ENCODE measurements at places on chromosomes 3 and 15. TPM values are rescaled to one million over a fixed set of nuclear protein-coding genes. Genes with fewer than 3 reads are reported as not detected.

Gene CCDC9B
- 2.0 TPM for total RNA-seq

Gene PPP2R3A
- total RNA-seq = 0.54 TPM

Gene IGSF10
- total RNA-seq = not detected

GRCh38 chr3:50237133-50237651 lies 1.2 kb downstream of the GNAI2 start:
- DNase-seq = no peak
- peaks cover 48% of the 10 kb centered on the region for H3K4me1 ChIP-seq
- peak overlapping the region; percentile 84 for H3K27ac ChIP-seq
- no peaks in the 10 kb centered on the region for H3K27me3 ChIP-seq

DNA sequence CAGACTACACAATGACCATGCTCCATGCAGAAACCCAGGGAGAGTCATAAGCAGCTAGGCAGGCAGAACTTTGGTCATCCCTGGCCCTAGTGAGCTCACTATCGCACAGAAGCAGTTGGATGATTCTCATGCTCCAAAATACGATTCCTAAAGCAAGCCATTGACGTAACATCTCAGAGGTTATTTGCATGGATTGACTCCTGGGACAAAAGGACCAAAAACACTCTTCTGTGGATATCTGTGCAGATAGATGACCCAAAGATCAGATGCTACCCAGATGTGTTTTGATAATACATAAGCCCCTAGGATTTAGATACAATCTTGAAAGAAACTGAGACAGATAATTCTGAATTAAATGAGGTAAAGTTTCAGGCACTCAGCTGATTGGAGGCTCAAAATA lies 33.4 kb upstream of the STT3B start:
- peaks cover 6% of the 10 kb centered on the region for H3K4me1 ChIP-seq
- H3K36me3 ChIP-seq = no peaks in the 10 kb centered on the region
- no peak overlapping the region for H3K27ac ChIP-seq
- no peaks in the 10 kb centered on the region for H3K27me3 ChIP-seq
- DNase-seq = no peak

- no peaks in the 10 kb centered on the region for H3K27me3 ChIP-seq
- H3K27ac ChIP-seq = no peak overlapping the region
- H3K4me1 ChIP-seq = no peaks in the 10 kb centered on the region
- H3K36me3 ChIP-seq = no peaks in the 10 kb centered on the region
- DNase-seq = no peak
Observed at GRCh38 chr3:169505577-169506230, 157.8 kb downstream of the MECOM start.

GRCh38 chr3:5226783-5227182 lies 39.3 kb downstream of the EDEM1 start:
- no peaks in the 10 kb centered on the region for H3K36me3 ChIP-seq
- H3K27ac ChIP-seq = no peak overlapping the region
- no peaks in the 10 kb centered on the region for H3K27me3 ChIP-seq
- no peak overlapping the region for H3K4me3 ChIP-seq
- H3K4me1 ChIP-seq = no peaks in the 10 kb centered on the region
- DNase-seq = no peak

GRCh38 chr3:114542359-114542758 lies 248.5 kb downstream of the TIGIT start:
- no peak overlapping the region for H3K4me3 ChIP-seq
- no peak for DNase-seq
- H3K36me3 ChIP-seq = no peaks in the 10 kb centered on the region
- H3K27me3 ChIP-seq = no peaks in the 10 kb centered on the region
- no peak overlapping the region for H3K27ac ChIP-seq
- no peaks in the 10 kb centered on the region for H3K4me1 ChIP-seq

DNA sequence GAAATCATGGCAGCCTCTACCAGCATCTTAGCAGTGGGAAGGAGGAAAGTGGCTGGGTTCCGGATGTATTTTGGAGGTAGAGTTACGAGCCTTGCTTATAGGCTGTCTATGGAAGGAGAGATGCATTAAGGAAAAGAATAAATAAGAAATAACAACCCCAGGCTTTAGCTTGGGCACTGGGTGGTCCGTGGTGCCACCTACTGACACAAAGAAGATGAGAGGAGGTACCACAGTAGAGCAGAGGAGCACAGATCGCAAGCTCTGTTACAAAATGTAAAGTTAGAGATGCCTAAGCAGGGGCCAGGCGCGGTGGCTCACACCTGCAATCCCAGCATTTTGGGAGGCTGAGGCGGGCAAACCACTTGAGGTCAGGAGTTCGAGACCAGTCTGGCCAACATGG lies 74.8 kb downstream of the TMEM39A start:
- no peak overlapping the region for H3K4me3 ChIP-seq
- no peaks in the 10 kb centered on the region for H3K27me3 ChIP-seq
- H3K4me1 ChIP-seq = no peaks in the 10 kb centered on the region
- no peak for DNase-seq
- H3K36me3 ChIP-seq = no peaks in the 10 kb centered on the region

DNA sequence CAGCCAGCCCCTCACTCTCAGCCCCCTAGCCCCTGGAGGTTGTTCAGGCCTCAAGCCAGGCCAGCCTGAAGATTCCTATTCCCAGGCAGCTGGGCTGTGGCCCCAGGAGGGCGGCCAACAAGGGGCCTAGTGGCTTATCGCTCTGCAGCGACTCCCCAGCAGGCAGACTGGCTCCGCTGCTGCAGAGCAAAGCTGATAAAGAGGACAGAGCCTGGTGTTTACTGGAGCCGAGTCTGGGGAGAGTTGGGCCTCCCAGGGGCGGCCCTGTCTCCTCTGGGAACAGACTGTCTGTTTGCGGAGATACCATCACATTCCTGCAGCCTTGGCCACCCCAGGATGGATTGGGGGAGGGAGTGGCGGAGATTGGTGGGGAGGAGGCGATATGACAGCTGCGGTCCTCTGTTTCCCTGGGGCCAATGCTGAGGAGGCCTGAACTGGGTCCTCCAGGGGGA lies 22.4 kb upstream of the SMAD6 start:
- DNase-seq = no peak
- no peak overlapping the region for H3K27ac ChIP-seq
- no peaks in the 10 kb centered on the region for H3K27me3 ChIP-seq
- no peaks in the 10 kb centered on the region for H3K36me3 ChIP-seq
- H3K4me3 ChIP-seq = no peak overlapping the region

- no peak overlapping the region for H3K4me3 ChIP-seq
- H3K36me3 ChIP-seq = no peaks in the 10 kb centered on the region
- no peaks in the 10 kb centered on the region for H3K4me1 ChIP-seq
- no peak for DNase-seq
Observed at GRCh38 chr15:33405096-33405495, 94.3 kb downstream of the RYR3 start.

GRCh38 chr3:34882764-34883163 lies 756.6 kb upstream of the ARPP21 start:
- no peak for DNase-seq
- H3K36me3 ChIP-seq = no peaks in the 10 kb centered on the region
- no peak overlapping the region for H3K27ac ChIP-seq

Measured in naive thymus-derived CD4-positive, alpha-beta T cell (primary cell).